Esophagus muscularis mucosa (tissue), 4 donors: ENCODE measurements at places on chromosomes 13 and 19. TPM values are rescaled to one million over a fixed set of nuclear protein-coding genes. Genes with fewer than 3 reads are reported as not detected.

FSD1 gene
- 0.50 TPM for total RNA-seq

DNA sequence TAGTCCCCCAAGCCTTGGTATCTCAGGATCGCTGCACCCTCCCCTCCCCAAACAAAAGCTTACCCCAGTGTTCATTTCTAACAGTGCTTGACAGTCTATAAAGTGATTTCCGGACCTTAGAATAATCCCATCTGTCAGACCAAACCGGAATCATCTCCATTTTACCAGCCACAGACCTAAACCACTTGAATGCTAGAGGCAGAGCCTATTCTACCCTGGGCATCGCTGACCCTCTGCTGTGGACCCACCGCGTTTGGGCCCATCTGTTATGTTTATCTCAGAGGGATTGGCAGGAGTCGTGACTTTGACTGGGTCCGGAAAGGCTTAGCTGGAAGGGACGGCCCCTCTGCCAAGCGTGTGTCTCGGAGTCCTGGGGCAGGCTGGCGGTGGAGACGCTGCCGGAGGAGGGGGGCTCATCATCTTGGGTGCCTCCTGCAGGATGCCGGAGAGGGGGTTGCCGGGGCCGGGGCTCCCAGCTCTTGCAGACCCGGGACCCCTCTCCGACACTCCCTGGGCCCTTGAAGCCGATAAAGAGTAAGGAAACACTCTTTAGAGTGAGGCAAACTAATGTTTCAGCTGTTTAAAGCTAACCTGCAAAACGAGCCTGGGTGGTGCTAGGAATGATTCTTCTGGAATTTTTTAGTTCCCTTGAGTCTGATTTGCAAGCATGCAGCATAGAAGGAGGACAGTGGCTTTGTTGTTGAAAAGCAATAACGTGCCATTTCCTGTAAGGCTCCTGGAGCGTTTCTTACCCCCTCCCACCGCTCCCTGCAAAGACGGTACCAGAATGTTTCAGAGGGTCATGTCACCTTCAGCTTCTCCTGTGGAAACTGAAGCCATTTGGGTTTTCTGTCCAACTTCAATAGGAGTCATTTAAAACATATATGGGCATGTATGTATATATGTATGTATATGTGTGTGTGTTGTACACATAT is 1.3 kb downstream of the SLC25A42 start:
- DNase-seq: no peak

LRRC63 gene
- total RNA-seq: not detected

SCN1B gene
- 12.9 TPM for total RNA-seq

PRRG2 gene
- 1.6 TPM for total RNA-seq

DNA sequence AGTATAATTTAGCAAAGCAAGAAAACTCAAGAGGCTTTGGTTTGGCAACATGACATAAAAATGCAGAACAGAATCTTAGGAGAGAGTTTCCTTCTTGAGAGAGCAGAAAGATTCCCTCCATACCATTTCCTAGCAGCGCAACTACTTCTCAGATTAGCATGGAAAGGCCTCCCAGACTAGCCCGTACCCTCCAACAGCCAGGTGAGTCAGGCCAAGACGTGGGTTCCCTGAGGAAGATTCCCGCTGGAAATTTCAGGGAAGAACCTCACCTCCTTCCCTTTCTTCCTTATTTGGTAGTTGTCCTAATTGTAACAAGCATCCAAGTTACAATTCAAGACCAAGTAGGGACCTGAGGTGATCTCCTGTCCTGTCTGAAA is 12.3 kb downstream of the COL4A2 start:
- DNase-seq: no peak

WDR87 gene
- not detected for total RNA-seq

GRCh38 chr13:108084840-108085239 is 130.5 kb downstream of the LIG4 start:
- DNase-seq: no peak

DNA sequence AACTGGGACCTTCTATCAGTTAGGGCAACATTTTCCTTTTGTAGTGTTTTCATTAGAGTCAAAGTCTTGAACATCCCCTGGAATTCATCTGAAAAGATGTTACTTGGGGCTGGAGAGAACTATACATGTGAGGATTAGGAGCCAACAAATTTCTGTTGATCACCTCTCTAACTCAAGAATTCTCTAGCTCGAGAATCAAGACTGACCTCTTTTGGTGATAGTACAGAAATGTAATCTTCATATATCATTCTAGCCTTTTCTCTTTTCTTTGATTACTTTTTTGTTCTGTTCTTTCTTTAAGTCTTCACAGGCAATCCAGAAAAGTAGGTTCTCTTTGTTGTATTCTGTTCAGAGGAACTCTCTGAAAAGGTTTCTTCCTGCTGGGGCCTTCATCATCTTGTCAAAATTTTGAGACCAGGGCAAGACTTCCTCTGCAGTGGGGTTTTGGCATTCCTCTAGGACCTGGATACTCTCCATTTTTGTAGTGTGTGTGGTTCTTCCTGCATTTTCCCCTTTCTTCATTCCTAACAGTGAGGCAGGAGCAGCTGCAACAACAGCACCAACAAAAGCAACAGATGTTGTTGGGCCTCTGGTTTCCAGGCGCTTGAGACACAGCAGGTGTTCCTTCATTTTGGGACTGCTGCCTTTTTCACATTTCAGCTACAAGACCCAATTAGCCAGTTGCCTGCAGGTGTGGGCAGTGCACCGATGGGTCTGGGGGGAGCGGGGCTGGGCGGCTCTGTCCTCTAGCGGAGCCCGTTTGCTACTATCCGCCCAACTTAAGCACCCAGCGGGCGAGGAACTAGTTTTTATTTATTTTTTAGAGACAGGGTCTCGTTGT is 26.2 kb downstream of the ELF1 start:
- no peak for DNase-seq

CERS1 gene
- 3.2 TPM for total RNA-seq

SUGP1 gene
- 26.0 TPM for total RNA-seq

DNA sequence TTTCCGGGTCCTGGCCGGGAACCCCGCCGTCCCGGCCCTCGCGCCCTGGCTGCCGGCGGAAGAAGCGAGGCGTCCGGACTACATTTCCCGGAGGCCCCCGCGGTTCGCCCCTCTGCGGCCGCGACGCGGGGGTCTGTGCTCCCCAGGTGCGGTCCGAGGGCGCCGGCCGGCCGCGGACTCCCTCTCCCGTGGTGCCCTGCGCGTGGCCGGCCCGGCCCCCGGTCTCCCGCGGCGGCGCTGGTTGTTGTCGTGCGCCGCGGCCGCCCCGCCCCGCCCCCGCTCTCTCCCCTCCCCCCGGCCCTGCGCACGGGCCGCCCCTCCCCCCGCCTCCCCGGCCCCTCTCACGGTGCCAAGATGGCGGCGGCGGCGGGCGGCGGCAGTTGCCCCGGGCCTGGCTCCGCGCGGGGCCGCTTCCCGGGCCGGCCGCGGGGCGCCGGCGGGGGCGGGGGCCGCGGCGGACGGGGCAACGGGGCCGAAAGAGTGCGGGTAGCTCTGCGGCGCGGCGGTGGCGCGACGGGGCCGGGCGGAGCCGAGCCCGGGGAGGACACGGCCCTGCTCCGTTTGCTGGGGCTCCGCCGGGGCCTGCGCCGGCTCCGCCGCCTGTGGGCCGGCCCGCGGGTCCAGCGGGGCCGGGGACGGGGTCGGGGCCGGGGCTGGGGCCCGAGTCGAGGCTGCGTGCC is at the start of gene KMT2B:
Gene KMT2B (plus strand): TSS at position 339 of the 680 bp plus-strand sequence. CDS start 16 bp downstream, at position 355.
- DNase-seq: no peak

GRCh38 chr13:20350819-20351218 is 118.7 kb upstream of the GJB6 start:
- peak; percentile 12 for DNase-seq

DNA sequence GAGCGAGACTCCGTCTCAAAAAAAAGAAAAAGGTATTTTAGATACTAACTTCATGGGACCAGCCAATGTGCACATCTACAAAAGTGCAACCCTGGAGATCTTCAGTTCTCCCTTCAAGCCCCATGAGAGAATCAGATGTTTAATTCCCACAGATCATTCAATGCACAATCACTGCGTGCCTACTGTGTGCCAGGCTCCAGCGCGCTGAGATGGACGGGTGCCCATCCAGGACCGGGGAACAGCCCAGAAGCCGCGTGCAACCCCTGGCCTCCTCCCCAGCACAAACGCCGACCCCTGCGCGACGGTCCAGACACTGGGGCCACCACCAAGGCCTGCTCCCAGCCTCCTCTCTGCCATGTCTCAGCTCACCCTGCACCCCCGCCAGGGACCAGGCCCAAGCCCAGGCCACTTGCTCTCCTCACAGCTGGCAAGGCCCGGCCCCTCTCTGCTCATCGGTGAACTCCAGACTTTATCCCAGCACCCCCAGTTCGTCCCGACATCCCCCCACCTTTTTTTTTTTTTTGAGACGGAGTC is 5.3 kb downstream of the BTBD2 start:
- no peak for DNase-seq

NLRP11 gene
- not detected for total RNA-seq

GRCh38 chr19:35116072-35116801 is 614 bp downstream of the FXYD3 start:
- no peak for DNase-seq

KLK12 gene
- not detected for total RNA-seq

C1QTNF9B gene
- not detected for total RNA-seq

GRCh38 chr19:50496189-50497021 is 14.6 kb downstream of the JOSD2 start:
- no peak for DNase-seq

DNA sequence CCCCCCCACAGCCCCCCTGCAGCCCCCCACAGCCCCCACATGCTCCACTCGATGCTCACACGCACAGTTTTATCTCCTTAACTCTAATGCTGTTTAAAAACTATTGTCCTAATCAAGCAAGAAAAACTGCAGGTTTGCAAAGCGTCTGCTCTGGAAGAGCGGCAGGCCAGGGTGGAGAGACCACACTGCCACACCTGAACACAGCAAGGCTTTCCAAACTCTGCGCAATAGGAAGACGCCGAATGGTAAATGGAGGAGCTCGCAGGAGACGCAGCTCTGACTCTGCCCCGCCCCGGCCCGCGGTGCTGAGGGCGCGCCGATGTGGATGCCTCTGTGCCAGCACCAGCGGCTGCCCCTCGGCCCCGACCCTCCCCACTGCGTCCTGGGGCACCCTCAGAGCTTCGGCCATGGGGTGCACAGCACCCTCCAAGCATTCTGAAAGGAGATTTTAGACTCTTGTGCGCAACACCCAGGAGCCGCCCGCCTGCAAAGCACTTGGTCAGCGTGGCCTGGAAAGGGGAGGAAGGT is 32.4 kb downstream of the RASA3 start:
- DNase-seq: no peak

DNA sequence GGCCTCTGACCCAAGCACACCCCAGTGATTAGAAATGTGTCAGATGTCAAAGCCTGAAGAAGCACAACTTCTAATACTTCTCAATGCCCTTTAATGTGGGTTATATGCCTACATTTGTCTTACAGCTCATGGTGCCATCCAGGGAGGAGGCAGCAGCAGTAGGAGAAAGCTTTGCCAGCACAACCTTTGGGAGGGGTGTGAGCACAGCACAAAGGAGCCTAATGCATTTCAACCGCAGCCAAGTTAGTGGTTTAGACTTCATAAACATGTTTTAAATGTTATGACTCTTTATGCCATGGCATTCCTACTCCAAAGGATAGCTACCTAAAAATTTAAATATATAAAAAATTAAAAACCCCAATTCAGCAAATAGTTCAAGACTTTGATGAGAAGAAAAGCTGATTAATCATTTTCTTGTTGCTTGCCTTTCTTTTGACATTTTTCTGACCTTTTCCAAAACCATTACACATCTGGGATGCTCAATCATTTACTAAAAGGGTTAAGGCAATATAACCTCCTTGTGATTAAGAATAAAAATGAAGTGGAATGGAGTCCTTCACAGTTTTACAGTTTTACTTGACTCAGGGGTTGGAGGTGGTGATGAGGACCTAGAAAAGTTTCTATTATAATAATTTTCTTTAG is 142.7 kb downstream of the DLEU7 start:
- DNase-seq: no peak

GRCh38 chr19:22945560-22945959 is 57.4 kb downstream of the ZNF728 start:
- DNase-seq: no peak

AP2S1 gene
- 88.9 TPM for total RNA-seq

DNA sequence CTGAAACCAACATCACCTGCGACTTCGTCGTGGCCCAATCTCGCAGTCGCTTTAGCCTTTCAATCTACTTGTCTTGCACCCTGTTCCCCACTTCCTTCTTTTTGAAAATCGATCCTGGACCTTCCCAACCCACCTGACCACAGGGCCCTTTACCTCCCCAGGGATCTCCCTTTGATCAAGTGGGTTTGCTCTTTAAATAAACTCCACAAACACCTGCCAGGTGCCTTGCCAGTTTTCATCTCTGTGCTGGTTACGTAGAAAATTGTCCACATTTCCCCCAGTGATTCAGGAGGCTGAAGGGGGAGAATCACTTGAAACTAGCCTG is 14.5 kb upstream of the RAB20 start:
- DNase-seq: no peak

- DNase-seq: no peak
Observed at GRCh38 chr13:32125221-32125689, 93.7 kb downstream of the FRY start.

DNA sequence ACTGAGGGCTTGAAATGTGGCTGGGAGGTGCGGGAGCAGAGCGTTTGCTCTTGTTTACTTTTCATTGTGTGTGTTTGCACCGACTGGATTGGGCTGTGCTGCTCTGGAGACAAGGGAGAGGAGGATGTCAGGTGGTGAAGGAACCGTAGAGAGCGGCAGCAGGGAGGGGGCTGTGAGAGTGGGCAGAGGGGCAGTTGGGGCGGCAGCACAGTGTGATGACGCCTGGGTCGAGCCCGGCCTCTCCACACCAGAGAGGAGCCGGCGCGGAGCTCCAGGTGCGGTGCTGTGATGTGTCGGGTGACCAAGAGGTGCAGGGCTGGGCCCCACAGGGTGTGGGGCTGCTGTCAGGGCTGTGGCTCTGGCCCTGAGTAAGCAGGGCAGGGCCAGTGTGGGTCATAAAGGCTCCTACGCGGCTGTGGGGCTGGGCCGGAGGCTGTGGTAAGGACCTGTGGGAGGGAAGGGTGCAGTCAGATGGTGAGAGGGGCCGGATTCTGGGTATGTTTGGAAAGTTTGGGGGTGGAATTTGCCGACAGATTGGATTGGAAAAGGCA is 10.5 kb downstream of the NAXD start:
- no peak for DNase-seq

GRCh38 chr13:84605927-84606326 is 723.7 kb upstream of the SLITRK1 start:
- no peak for DNase-seq

DNA sequence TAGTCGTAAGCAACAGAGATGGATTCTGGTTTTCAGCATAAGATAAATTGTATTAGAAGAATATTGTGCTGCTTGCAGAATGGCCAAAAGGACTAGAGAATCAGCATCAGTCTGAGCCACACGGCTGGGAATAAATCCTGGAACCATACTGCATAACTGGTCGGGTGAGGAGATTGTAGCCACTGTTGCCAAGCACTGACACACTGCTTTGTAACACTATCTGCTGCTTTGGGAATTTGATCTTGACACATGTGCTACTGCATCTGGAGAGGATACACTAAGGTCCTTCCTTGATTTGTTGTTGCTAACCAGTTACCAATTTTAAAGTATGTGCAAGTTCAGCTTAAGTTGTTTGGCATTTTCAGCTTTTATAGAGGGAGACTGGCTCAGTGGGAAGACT is 1.9 kb downstream of the HNRNPA1L2 start:
- no peak for DNase-seq

GRCh38 chr13:42707586-42707985 is 73.8 kb upstream of the FAM216B start:
- DNase-seq: no peak

- DNase-seq: no peak
Observed at GRCh38 chr13:81383444-81383843, 1042.5 kb upstream of the SPRY2 start.

VSTM1 gene
- not detected for total RNA-seq
